Smooth muscle cell of trachea (primary cell): ENCODE measurements at places on chromosomes 12 and 14. TPM values are rescaled to one million over a fixed set of nuclear protein-coding genes. Genes with fewer than 3 reads are reported as not detected.

The KRT6A gene
- under 0.01 TPM in 1 of 2 replicates, not detected in the other for total RNA-seq

The HNF1A gene
- total RNA-seq = not detected in 2 replicates

The APOLD1 gene
- 2.6 and 13.7 TPM in 2 replicates for total RNA-seq

The SMCO2 gene
- 0.15 and 0.17 TPM in 2 replicates for total RNA-seq

The LRP1-AS gene
- not detected in 2 replicates for total RNA-seq

The MSI1 gene
- not detected in 2 replicates for total RNA-seq

The GPRC5A gene
- 3.1 and 10.3 TPM in 2 replicates for total RNA-seq

The MYF6 gene
- not detected in 2 replicates for total RNA-seq

The ANKS1B gene
- total RNA-seq = 0.66 and 0.87 TPM in 2 replicates

The IL22 gene
- total RNA-seq = not detected in 2 replicates

The IFNG-AS1 gene
- total RNA-seq = not detected in 2 replicates

The ENDOU gene
- total RNA-seq = 0.17 and 0.29 TPM in 2 replicates

The AHSA1 gene
- 85.2 and 101 TPM in 2 replicates for total RNA-seq

The ZNF385A gene
- 2.9 and 11.7 TPM in 2 replicates for total RNA-seq

The IFNG gene
- total RNA-seq = not detected in 2 replicates

The RPS6KA5 gene
- total RNA-seq = 1.7 and 3.2 TPM in 2 replicates

The LMNTD1 gene
- total RNA-seq = 0.44 TPM in 1 of 2 replicates, not detected in the other

The TBC1D30 gene
- 0.29 and 0.50 TPM in 2 replicates for total RNA-seq

The MIP gene
- total RNA-seq = not detected in 2 replicates

The MAPKAPK5 gene
- 26.5 and 42.5 TPM in 2 replicates for total RNA-seq

The TPH2 gene
- not detected in 2 replicates for total RNA-seq

The RPL6 gene
- total RNA-seq = 1,016 and 1,534 TPM in 2 replicates

The C12orf60 gene
- total RNA-seq = 0.99 and 1.3 TPM in 2 replicates

The AMHR2 gene
- not detected in 2 replicates for total RNA-seq

The TAPBPL gene
- 17.4 and 17.7 TPM in 2 replicates for total RNA-seq

The NEMF gene
- total RNA-seq = 48.0 and 65.3 TPM in 2 replicates

The REP15 gene
- 0.83 and 1.3 TPM in 2 replicates for total RNA-seq

The WSCD2 gene
- total RNA-seq = not detected in 2 replicates

The GALNT4 gene
- total RNA-seq = 10.8 and 17.9 TPM in 2 replicates

The IAPP gene
- total RNA-seq = not detected in 2 replicates

The CIROP gene
- 1.7 TPM in 2 replicates for total RNA-seq

The LUM gene
- total RNA-seq = 202 and 375 TPM in 2 replicates

The BHLHE41 gene
- total RNA-seq = 0.87 and 3.1 TPM in 2 replicates

The PZP gene
- total RNA-seq = not detected in 2 replicates

The KLRD1 gene
- 0.15 and 0.66 TPM in 2 replicates for total RNA-seq

The SLC17A8 gene
- total RNA-seq = not detected in 2 replicates

The AICDA gene
- not detected in 2 replicates for total RNA-seq

The HVCN1 gene
- 4.1 and 10.1 TPM in 2 replicates for total RNA-seq

The FAM181A gene
- total RNA-seq = not detected in 2 replicates

The PRMT5 gene
- total RNA-seq = 54.0 and 55.4 TPM in 2 replicates

The ITGB7 gene
- 0.44 and 1.2 TPM in 2 replicates for total RNA-seq

The ACOT6 gene
- not detected in 2 replicates for total RNA-seq
